ENCODE measurements at places on chromosomes 1 and 21.

GRCh38 chr1:187229496-187229895 lies 400.7 kb downstream of the PLA2G4A start:
- no peak for DNase-seq

DNA sequence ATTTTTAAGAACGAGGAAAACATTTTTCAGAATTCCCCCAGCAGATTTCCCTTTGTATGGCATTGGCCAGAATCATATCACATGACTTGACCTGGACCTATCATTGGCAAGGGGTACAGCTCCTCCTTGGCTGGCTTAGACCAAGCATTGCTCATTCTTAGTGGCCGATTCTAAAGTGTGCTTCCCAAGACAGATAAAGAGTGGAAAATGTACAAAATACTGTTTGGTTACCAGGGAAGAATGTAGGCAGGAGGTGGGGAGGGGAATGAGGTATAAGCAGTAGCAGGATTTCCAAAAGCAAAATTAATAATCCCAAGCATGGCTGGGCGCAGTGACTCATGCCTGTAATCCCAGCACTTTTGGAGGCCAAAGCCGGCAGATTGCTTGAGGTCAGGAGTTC lies 75.6 kb upstream of the KRTAP11-1 start:
- no peak for DNase-seq

GRCh38 chr1:154414606-154415005 lies 9.5 kb downstream of the IL6R start:
- DNase-seq: no peak

DNA sequence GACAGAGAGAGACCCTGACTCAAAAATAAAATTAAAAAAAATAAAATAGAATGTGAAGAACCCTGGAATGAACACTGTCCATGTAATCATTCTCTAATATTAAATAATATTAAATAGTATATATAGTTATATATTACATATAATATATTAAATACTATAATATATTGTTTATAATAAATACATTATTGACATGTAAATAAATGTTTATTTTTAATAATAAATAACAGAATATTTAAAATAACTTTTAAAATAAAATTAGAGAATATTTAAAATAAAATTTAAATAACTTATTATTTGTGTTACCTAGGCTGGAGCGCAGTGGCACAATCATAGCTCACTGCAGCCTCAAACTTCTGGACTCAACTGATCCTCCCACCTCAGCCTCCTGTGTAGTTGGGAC lies 32.1 kb downstream of the TRAF5 start:
- DNase-seq: no peak

DNA sequence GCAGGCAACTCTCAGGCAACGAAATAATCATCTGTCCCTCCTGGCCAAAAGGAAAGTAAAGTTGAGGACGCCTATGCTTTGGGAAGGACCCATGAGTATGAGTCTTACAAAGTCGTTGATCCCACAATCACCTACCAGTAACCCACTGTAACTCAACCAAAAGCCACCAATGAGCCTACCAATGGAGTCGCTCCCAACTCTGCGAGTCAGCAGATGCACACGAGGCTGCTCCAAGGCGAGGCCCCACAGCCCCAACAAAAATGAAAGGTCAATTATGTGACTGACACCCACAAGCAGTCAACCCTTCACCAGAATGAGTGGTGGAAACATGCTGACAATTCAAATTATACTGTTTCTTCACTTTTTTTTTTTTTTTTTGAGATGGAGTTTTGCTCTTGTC lies 12.0 kb downstream of the SETD4 start:
- DNase-seq: no peak

DNA sequence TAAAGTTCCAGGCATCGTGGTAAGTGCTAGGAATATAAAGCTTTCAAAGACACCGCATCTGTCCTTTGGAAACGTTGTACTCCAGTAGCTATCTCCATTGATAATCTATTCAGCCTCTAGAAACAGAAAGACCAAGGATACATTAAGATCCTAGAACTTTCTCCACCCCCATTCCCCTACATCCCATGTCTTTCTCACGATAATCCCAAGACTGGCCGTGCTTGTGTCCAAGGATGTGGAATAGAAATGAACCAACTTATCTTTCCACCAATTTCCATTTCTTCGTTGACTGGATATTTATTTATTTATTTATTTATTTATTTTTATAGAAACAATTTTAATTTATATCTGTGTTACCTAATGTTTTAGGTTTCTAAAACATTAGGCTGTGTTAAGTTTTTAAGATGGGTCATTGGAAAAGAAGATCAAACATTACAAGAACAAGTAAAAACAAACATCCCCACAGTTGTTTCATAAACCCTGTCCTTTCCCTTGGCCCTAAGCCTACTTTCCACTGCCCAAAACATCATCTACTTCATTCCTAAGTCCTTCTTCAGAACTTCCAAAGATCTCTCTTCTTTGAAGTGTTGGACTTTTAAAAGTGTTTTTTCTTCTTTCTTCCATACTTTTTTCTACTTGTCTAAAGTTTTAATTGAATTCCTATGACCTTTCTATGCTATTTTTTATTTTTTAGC lies 39.7 kb downstream of the LRRC8C start:
- DNase-seq: no peak

DNA sequence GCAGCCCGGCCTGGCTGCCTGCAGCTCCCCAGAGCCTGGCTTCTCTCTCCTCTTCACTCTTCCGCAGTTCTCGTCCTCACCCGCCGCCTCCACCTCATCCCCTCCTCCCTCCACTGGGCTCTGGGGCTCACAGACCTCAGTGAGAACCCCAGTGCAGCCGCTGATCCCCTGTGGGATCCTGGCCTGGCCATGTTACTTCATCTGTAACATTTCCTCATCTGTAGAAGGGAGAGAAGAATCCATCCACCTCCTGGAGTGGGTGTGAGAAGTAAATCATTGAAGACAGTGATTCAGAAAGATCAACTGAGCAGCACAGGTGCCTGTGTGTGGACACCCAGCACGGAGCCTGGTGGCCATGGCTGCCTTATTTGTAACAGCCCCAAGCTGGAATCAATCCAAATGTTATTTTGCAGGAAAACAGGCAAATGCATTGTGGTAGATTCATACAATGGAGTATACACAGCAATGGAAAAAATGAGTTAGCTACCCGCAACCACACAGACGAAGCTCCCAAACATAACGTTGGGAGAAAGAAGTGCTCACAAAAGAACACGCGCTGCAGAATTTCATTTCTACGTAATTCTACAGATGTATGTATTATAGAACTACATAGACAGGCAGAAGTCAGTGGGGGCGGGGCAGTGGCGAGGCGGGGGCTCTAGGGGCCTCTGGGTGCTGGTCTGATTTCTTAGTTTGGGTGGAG lies 8.7 kb downstream of the LAPTM5 start:
- no peak for DNase-seq

DNA sequence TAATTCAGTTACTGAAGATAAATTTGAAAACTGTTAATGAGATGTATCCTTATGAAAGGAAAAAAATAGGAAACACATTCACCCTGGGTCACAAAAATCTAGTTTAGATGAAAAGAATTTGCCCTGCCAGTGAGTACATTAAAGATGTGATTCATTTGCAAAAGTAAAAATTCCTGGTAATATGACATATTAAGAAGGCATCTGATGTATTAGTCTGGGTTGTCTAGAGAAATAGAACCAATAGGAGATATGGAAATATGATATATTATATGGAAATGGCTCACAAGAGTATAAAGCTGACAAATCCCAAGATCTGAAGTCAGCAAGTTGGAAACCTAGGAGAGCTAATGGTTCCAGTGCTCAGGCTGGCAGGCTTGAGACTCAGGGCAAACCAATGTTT lies 153.8 kb downstream of the MRPL39 start:
- DNase-seq: no peak

GRCh38 chr1:29299446-29299845 lies 63.1 kb downstream of the PTPRU start:
- DNase-seq: no peak

DNA sequence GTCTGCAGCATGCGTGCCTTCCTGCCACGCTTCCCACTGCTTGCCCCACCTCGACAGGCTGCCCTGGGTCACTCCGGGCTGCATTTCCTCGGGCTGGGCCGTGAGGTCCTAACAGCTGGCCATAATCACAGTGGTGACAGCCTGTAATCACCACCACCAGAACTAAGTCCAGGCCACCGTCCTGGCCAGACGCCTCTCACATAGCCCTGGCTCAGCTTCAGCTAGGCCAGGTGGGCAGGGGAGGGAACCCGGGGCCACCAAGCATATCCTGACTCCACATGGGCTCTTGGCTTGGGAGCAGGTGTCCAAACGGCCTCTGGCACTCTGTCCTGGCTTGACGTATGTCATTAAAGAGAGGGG lies 229.5 kb downstream of the TRABD2B start:
- DNase-seq: no peak

DNA sequence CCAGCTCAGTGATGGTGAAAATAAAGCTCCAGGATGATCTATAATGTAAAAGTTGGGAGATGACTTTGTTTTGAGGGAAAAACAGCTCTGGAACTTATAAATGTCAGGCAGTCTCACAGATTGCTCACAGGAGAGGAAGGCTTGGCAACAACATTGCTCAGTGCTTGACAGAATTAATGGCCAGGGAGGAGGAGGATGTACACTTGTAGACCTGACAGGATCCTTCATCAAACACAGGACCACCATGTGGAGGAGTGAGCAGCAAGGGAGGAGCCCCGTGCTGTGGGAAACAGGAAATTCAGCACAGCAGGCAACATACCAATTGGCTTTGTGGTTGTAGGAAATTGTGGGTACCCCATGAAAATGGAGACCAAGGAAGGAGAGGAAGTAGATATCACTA lies 291.8 kb upstream of the CAMK1G start:
- no peak for DNase-seq

- DNase-seq: no peak
Observed at GRCh38 chr1:162857850-162858249, 3.1 kb downstream of the CCDC190 start.

DNA sequence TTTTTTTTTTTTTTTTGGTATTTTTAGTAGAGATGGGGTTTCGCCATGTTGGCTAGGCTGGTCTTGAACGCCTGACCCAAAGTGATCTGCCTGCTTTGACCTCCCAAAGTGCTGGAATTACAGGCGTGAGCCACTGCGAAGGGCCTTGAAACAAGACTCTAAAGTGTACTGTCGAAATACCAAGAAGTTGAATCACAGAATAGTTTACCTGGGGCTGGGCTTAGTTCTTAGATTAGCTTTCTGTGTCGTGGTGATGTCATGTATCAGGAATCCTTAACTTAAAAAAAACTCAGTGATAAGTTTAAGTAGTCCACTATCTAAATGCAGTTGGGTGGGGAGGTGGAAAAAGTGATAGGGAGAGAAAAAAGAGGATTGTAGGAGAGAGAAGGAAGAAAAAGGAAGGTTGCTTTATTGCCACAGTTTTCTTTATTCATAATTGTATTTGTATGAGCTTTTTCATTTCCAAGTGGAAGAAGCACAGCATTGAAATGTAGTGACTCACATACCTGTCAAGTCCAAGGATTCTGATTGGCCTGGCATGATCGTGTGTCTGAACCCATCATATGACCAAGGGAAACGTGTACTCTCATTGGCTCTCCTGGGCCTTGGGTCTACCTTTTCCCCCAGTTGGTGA lies 13.4 kb downstream of the ITSN1 start:
- no peak for DNase-seq

GRCh38 chr1:45685308-45686014 lies 872 bp downstream of the GPBP1L1 start:
- DNase-seq: no peak

DNA sequence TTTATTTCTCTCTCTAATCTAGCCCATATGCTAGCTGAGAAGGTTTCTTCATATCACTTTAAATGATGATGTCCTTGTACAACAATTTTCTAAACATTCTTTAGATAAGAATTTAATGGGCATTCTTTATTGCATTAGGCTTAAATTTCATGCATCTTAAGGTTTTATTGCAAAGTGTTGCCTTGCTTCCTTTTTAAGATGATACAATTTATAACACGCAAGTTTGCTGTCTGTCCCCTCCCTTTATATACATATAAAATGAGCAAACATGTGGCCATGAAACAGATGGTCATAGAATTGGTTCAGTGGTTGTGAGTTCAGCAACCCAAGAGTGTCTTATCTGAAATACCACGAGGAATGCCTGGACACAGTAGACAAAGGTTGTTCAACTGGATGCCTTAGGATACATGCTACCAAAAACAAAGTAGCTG lies 12.1 kb downstream of the NBPF3 start:
- no peak for DNase-seq

DNA sequence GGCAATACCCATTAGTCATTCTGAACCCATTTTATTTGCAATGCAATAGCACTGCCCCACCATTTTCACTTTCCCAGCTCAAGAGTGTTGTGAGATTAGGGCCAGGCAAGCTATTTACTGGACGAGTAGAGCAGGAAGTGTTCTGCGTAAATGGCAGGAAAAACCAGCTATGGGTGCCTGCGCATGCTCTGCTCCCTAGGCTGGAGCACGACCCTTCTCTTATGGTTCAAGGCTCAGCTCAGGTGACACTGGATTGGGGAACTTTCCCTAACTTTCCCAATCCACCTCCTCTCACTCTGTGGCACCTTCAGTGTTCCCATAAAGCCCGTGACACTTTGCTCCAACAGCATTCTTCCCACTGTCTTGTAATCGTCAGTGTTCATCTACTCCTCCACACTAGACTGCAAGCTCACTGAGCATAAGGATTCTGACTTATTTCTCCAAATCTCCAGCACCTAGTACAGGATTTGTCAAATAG lies 3.6 kb upstream of the MAN1A2 start:
- no peak for DNase-seq

GRCh38 chr21:32817208-32817607 lies 45.7 kb upstream of the PAXBP1 start:
- no peak for DNase-seq

DNA sequence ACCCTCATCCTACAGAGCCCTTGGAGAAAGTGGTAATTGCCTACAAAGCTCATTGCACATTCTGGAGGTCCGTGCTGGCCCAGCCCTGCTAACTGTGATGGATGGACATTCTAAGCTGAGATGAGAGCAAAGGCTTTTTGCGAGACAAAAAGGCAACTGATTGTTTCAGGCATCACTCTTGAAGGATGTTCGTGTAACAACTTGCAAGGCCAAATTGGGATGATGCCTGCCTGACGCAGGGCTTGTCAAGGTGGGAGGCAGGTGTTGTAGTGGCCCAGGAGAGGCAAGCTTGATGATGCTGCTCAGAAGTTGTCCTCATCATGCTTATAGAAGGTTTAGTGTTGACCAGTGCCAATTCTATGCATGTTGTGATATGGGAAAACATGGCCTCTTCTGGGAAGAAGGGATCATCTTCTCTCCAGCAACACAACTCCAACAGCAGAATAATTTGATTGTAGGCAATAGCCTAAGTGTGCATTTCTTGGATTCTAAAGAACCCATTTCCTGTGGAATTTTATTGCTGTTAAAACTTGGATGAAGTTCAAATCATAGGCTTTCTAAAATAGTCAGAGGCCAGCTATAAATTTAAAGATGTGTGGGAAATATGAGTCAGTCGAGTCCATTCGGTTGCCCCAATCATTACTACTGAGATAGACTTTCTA lies 102.5 kb upstream of the COA6 start:
- DNase-seq: no peak
